ENCODE measurements at places on chromosomes 6 and 20. TPM values are rescaled to one million over a fixed set of nuclear protein-coding genes. Genes with fewer than 3 reads are reported as not detected.

ECT2L gene
- not detected for total RNA-seq

RIPPLY2 gene
- not detected for total RNA-seq

DNA sequence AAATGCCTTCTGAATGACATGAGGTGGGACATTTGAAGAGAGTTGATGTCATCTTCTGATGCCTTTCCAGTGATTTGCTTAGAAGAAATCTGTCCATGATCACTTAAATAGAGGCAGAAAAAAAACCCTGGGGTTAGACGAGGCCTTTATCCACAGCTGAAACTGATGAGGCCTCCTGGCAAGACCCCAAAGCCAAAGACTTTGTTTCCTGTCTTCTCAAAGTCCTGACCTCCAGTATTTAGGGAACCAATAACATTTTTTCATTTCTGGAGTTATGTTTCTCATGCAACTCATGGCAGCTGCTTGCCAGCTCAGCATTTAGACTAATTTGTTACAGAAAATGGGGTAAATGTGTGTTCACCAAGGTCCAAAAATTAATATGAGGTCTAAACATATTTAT lies 248.0 kb upstream of the PRDM1 start:
- no peak for DNase-seq

DNA sequence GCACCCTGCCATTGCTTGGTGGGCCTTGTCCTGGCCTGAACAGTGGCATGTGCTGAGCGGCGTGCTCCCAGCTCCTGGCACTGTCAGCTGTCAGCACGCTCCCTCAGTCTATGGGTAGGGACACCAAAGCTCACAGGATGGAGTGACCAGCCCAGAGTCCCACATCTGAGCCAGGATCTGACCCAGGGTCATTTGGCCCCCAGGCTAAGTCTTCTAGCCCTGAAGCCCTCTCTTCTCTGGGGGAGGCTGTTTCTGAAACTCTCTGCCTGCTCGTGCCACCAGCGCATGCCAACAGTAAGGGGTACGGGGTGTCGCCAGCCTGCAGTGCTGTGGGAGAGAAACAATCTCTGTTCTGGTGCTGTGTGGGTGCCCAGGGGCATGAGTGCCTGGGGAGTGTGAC lies 37.1 kb downstream of the CDH4 start:
- no peak for DNase-seq

- DNase-seq = no peak
Measured at GRCh38 chr20:34948030-34948429, 7.6 kb downstream of the GSS start.

GRCh38 chr20:62727584-62728027 lies 19.0 kb downstream of the NTSR1 start:
- DNase-seq = no peak
